Activated CD8-positive, alpha-beta memory T cell treated with anti-CD3 and anti-CD28 coated beads for 24 hours (primary cell): ENCODE measurements at places on chromosomes 4 and X.

DNA sequence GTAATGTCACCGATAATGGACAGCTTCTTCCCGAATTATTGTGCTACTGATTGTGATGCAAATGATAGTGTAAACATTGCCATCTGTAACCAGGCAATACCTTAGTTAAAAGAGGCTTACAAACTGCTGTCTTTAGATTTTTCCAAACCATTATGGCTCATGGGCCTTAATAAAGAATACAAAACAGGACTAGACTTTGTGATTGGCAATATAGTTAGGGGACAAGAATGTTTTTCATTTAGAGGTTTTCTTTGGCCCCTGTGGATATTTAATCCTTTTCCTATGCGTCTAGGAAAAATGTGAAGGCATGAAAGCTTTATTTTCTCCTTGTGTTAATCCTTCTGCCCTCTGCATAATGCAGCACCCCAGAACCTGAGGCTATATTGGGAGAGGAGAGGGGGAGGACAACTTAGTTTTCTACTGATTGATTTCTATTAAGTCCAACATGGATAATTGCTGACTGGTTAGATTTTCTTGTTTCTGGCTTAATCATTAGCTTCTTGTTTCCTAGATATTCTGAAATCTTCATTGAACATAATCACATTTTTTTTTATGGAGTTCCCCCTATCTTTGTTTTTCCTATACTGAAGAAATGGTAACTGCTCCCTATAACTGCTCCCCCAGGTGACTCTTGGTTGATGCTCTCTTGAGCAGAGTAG lies 1.9 kb downstream of the PRPS1 start:
- no peak for DNase-seq

- no peak for DNase-seq
Observed at GRCh38 chrX:30812326-30812725, 76.7 kb downstream of the TAB3 start.

DNA sequence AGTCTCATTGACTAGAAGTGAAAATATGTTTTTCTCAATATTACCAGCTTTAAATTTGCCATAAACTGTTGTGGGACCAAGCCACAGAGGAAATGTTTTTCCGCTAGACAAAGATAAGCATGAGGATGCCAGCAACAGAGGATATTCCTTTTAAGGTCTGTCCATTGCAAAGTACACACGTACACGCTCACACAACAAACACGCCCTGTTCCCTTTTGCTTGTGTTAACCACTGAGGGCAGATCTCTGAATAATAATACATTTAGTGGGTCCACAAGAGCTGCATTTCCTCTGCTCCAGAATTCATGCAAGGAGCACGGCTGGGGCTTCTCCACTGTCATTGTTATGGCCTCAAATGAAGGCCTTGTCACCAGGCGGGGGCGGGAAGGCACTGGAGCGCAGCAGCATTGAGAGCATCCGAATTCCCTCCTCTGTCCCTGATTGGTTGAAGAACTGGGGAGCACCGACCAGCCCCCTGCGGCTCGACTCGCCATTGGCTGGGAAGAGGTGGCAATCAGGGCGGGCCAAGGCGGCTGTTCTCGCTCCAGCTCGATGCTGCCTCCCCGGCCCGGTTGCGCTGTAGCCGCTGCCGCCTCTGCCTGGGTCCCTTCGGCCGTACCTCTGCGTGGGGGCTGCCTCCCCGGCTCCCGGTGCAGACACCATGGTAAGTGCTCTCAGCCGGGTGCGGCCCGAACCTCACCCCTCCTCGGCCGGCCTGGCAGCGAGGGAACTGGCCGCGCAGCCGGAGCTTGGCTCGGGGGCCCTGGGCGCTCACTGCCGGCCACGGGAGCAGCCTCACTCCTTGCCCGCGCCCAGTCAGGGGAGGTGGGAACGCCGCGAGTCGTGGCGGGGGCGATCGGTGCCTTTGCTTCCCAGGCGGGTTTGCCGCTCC lies at the start of gene GUCY1B1:
Gene GUCY1B1, plus strand, starts transcription at position 541 of the 891 bp plus-strand sequence. Its CDS starts 120 bp downstream, at position 661.
- DNase-seq, result peak; percentile 80

- no peak for DNase-seq
Observed at GRCh38 chr4:26071688-26072087, 157.7 kb downstream of the SMIM20 start.

GRCh38 chr4:93983140-93983539 lies 154.6 kb downstream of the ATOH1 start:
- DNase-seq, result no peak

- DNase-seq, result no peak
Observed at GRCh38 chrX:139825618-139826017, 107.2 kb downstream of the ATP11C start.

GRCh38 chrX:47239199-47239598 lies 6.4 kb downstream of the USP11 start:
- peak; percentile 49 for DNase-seq

GRCh38 chrX:20218836-20219505 lies 47.7 kb downstream of the RPS6KA3 start:
- no peak for DNase-seq

DNA sequence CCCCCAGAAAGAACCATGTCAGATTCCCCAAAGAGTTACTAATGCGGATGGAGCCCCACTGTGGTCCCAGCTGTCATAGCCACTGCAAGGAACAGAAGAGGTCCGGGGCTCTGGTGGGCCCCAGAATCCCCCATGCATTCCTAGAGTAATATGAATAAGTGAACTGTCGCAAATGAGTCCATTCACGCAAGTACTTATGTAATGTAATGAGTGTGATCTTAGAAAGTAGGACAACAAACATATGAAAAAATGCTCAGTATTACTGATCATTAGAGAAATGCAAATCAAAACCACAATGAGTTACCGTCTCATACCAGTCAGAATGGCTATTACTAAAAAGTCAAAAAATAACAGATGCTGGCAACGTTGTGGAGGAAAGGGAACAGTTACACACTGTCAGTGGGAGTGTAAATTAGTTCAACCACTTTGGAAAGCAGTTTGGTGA lies 141.5 kb upstream of the RBPJ start:
- DNase-seq, result no peak

GRCh38 chr4:2006956-2007653 lies 1.7 kb downstream of the NELFA start:
- DNase-seq, result no peak

DNA sequence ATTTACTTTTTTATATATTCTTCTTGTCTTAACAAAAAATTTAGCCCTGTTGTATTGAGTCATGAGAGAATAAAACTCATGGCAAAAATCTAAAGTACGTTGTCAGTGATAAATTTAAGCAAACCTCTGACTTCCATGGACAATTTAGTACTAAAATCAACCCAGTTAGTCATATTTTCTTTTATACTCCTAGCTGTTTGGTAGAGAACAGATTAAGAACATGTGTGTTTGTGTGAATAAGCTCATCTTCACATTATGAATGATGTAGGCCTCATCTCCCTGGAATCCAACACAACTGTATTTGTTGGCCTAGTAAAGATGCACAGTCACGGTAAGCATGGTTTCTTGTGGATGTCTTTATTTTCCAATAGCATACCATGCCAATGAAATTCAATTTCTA lies 40.8 kb upstream of the FAM47B start:
- no peak for DNase-seq

- no peak for DNase-seq
Observed at GRCh38 chrX:142076633-142077032, 128.5 kb downstream of the MAGEC2 start.
